Left ventricle myocardium superior (tissue), 1 donor: ENCODE measurements at places on chromosomes 7 and 10.

- DNase-seq, result no peak
Observed at GRCh38 chr7:147033641-147034040, 917.0 kb downstream of the CNTNAP2 start.

GRCh38 chr7:30884881-30885280 is 26.8 kb upstream of the AQP1 start:
- DNase-seq, result no peak

- no peak for DNase-seq
Observed at GRCh38 chr7:93146472-93147141, 1.6 kb downstream of the SAMD9L start.

DNA sequence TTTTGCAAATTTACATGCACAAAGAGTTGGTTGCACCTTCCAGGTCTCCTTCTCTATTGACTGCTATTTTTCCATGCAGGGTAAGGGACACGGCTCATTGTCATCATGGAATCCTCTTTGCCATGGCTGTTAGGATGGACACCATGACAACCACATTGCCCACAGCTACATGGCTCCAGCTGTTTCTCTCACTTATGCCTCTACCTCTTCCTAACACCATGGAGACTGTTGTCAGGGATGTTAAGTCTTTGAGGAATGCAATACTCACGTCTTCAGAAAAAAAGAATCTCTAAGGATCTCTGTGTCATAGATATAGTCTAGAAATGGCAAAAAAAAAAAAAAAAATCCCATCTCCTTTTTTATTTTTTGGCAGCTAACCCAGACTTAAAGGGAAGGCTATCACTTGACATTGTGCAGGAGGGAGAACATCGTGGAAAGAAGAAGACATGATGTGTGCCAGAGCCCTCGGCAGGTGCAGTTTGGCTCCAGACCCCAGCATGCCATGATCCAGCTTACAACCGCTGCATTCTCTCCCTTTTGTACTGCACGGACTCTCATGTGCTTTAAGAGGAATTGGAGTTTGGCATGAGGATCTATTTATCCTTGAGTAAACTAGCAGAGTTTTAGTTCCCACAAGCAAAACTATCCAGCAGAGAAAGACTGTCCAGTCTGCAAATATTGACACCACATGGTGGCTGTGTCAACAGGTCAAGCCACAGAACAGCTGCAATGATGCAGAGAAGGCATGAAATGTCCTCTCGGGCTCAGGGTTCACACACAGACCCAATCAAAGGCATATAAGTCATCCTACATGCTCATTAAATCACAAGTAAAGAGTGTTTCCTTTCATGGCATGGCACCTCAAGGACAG is 70.8 kb downstream of the FRMD4A start:
- no peak for DNase-seq

DNA sequence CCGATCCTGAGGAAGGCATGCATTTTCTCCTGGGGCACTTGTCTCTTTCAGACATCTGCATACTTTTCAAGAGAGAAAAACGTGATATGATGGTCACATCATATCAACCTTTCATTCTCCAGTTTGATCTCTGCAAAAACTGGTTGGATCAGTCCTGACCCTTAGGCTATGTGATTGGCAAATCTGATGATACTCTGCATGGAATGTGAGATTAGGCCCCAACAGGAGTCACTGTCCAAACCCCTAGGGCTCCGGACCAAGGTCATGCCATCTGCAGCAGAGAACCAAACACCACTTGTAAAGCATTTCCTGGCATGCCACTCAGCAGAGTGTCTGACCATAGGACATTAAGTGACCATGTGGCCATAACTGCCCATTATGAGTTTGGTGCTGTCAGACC is 8.6 kb downstream of the GCK start:
- no peak for DNase-seq

- DNase-seq, result peak; percentile 75
Observed at GRCh38 chr10:93417266-93417665, 64.9 kb downstream of the MYOF start.
